Stimulated activated CD8-positive, alpha-beta memory T cell treated with anti-CD3 and anti-CD28 coated beads, Interleukin-4, amount 100 ng/mL, for 4 hours (primary cell): ENCODE measurements at places on chromosomes 2 and 18.

DNA sequence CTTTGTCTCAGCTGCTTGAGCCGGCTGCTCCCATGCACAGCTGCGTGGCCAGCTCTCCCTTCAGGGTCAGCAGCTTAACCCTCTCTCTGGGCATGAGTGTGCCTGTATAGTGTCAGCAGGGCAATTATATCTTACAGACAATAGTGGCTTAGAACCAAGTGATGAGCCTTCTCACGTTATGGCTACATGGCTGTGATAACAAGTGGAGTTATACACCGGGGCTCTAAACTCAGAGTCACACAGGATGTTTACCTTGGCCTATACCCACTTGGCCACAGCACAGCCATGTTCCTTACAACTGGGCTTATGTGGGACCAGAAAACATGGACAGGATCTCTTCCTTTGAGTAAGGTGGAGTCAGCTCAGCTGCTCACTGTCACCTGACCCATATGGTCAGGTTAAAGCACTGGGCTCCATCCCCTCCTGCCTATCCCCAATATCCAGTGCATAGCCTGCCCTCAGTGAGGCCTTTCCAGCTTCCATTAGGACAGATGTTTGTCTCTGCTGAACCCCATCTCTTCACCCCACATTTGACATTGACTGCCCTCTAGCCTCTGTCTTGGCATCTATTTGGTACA lies 294.2 kb upstream of the NCKAP5 start:
- no peak for DNase-seq

- no peak for DNase-seq
Observed at GRCh38 chr2:155145758-155146229, 447.3 kb downstream of the KCNJ3 start.

DNA sequence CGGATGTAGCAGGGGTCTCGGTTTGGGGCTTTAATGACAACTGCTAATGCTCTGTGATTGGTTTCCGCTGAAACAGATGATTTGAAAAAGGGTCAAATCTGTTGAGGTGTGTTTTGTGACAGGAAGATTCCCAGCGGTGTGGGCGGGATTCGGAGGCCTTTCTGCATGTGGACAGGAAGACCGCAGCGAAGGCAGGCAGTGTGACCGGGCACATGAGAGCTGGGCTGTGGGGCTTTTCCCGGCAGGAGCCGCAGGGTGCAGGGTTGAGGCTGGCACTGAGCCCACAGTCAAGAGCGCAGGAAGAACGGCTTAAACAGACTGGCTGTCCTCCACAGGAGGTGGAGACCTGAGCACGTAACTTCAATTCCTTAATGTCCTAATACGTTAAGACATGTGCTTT lies 180.0 kb upstream of the TPO start:
- no peak for DNase-seq

- DNase-seq, result no peak
Observed at GRCh38 chr18:48711651-48712486, 173.0 kb downstream of the CTIF start.

DNA sequence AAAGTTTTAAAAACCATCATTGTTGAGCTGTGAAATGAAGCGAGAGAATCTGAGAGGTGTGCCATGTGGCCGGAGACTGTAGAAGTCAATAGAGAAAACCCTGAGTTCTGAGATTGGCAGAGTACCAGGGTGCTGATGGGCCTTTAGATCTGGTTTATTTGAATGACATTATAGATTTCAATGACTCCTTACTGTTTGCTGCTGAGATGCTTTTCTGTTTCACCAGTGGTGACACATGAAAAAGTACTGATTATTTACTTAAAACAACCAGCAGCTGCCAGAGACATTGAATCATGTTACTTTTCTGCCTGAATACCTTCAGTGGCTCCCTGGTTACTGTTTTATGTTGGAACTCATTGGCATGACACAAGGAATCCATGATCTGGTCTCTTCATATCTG lies 602.7 kb upstream of the ZNF804A start:
- no peak for DNase-seq
